ENCODE measurements at places on chromosomes 6 and 20. TPM values are rescaled to one million over a fixed set of nuclear protein-coding genes. Genes with fewer than 3 reads are reported as not detected.

DNA sequence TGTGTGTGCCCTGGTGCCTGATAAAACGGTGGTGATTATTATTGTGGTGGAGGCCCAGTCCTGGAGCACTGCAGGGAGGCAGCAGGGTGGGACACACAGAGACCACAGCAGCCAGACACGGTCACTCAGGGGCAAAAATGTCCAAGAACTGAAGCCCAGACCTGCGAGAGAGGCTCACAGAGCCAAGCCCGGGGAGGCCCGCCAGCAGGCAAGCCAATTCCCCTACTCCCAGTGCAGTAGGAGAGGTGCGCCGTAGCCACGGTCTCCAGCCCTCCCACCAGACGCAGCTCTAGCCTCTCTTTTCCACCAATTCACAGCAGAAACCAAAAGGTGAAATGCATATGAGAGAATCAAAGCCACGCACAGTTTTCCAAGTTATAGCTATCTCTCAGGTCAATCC, 179.4 kb upstream of the TAB2 start:
- DNase-seq = no peak

- peak; percentile 46 for DNase-seq
These were observed 275.8 kb upstream of the PRDM1 start for GRCh38 chr6:105810105-105810921.

- DNase-seq = no peak
These were observed 12.6 kb upstream of the DEFB113 start for GRCh38 chr6:49982046-49982445.

DNA sequence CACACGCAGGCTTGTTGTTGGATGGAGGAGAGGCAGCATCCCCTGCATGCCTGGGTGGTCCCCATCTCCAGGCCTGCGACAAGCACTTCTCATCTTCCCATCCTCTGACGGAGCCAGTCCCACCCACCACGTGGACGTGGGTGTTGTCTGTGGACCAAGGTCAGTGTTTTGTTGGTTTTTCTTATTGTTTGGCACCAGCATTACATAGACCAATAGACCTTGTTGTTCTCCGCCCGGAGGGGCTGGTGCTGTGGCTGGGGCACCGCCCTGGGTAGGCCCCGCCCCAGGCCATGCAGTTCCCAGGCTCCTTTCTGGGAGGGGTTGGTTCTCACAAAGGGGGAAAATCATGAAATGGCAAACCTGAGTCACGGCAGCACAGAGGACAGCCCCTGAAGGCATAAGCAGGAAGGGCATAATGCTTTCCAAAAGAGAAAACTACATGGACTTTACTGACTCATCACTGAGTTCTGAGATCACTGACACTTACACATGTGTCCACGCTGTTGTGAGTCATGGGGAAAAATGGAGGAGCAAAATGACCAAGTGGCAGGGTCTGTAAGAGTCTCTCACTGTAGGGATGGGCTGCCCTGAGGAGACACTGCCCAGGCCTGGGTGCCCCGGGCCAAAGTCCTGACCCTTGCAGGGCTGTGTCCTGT, 90.8 kb downstream of the THBS2 start:
- no peak for DNase-seq

Gene C4B
- total RNA-seq = 9.2 TPM

Gene BTN1A1
- not detected for total RNA-seq

All from occipital lobe (tissue), 3 donors.